ENCODE measurements at places on chromosomes 13 and 19.
A peak's percentile ranks its signal among the peaks of the same experiment; 100 is the strongest.

DNA sequence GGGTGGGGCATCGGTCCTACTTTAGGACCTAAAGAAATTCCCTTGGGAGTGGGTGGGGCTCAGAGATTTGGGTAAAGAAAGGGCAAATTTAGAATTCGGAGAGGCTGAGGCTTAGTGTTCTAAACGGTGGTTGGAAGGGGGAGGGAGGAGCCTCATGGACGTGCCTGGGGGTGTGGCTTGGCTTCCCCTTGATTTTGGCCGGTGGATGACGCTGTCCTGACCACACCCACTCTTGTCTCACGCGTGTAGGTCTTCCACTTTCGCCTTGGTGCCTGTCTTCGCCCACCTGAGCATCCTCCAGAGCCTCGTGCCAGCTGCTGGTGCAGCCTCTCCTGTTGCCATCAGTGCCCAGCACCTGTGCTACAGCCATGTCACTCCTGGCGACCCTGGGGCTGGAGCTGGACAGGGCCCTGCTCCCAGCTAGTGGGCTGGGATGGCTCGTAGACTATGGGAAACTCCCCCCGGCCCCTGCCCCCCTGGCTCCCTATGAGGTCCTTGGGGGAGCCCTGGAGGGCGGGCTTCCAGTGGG is 1.2 kb upstream of the NUP62 start:
- no peak for DNase-seq

- no peak for DNase-seq
Measured at GRCh38 chr13:44271473-44271872, 102.2 kb upstream of the SERP2 start.

DNA sequence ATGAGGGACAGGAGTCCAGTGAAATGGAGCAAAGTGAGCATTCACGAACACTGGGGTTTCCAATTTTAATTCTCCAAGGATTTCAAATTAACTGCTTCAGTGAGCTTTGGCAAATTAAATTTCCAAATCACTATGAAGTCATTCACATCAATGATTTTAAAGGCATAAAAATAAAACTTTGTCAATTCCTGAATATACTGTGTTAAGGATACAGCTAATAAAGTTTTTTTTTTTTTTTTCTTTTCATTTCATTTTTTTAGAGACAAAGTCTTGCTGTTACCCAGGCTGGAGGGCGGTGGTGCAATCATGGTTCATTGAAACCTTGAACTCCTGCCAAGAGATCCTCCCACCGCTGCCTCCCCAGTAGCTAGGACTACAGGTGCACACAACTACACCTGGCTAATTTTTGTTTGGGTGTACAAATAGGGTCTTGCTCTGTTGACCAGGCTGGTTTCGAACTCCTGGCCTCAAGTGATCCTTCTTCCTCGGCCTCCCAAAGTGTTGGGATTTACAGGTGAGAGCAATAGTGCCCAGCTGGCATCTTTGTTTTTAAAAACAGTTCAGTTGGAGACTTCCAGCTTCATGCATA is 21.9 kb downstream of the RBM26 start:
- DNase-seq: no peak

DNA sequence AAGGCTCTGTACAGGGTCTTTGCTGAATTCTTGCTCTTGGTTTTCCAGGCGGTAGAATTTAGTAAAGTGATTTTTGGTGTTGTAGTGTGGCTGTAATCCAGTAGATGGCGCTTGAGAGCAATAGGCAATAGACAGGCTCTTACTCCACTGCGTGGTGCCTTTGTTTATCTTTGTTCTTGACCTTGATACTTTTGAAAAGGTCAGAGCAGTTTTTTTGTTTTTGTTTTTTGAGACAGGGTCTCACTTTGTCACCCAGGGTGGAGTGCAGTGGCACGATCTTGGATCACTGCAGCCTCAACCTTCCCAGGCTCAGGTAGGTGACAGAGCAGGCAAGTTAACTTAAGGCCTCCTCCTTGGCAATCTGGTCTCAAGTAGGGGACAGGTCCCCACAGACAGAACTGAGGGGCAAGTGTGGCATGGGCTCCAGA is 12.2 kb upstream of the LILRA5 start:
- peak; percentile 21 for DNase-seq

GRCh38 chr19:55118401-55118991 is 1.1 kb upstream of the PPP1R12C start:
- peak; percentile 56 for DNase-seq

DNA sequence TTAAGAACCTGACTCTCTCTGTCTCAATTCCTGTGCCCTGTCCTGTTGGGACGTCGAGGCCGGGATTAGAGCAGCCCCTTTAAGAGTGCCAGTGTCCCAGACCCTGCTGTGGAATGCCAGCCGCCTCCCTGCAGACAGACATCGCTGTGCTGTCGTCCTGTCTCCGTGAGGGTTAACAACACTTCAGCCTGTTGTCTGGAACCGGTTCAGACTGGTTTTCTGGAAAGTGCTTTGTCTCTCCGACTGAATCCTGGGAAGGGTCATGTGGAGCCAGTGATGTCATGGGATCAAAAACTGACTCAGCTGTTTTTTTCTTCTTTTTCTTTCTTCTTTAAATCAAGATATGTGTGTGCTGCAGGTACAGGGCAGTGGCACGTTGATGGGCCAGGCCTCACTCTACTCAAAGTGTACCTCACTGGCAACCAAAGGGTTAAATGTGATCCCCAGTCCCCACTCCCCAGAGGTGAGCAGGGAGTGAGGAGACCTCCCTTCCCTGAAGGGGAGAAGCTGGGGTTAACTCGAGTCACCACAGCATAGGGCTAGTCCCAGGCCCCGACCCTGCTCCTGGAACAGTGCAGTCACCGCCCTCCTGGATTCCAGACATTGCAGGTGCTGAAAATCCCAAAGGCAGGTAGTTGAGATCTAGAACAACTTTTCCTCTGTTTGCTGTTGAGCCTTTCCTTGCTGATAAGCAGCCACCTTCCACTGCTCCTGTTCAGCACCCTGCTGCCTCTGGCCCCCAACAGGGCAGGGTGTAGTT is 50.8 kb downstream of the TSSK6 start:
- DNase-seq: no peak

GRCh38 chr13:98141509-98142379 is 1.1 kb upstream of the FARP1 start:
- DNase-seq: no peak

- no peak for DNase-seq
Measured at GRCh38 chr19:45653634-45654033, 14.4 kb upstream of the GIPR start.

GRCh38 chr19:38686530-38686888 is 39.1 kb downstream of the ACTN4 start:
- no peak for DNase-seq

- DNase-seq: no peak
Measured at GRCh38 chr19:9996541-9996940, 13.8 kb downstream of the COL5A3 start.

GRCh38 chr19:41411100-41411967 is 13.7 kb downstream of the BCKDHA start:
- no peak for DNase-seq

DNA sequence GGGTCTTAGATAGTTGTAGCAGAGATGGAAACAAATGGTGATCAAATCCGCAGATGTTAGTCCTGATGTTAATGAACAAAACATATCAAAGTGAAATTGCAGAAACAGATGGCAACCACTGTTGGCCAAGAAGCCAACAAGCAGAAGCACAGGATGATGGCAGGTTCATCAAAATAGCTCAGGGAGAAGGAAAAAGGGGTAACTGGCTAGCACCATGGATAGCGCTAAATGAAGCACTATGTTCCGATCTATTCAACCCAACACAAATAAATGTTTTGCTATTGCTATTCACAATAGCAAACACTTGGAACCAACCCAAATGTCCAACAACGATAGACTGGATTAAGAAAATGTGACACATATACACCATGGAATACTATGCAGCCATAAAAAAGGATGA is 413.7 kb downstream of the FGF14 start:
- no peak for DNase-seq

DNA sequence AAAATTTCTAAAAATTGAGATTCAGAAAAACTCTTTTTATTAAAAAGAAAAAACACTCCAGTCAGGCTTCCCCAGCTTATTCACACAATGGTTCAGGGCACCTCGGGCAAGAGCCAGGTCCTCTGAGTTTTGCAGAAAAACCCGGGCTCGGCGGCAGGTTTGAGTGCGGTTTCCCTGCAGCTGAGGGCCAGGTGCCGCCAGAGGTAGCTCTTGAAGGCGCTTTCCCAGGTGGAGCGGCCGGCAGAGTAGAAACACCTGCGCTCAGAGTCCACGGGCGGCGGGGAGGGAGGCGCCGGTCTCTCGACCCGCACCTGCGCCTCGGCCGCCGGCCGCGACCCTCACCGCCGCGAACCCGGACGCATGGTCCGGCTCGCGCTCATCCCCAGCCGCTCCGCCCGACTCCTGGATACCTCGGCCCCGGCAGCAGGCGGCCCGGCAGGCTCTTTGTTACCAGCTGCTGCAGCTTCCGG is 444 bp downstream of the PROSER1 start:
- DNase-seq: no peak

GRCh38 chr19:8831832-8832131 is 322 bp downstream of the ZNF558 start:
- DNase-seq: no peak
